Stimulated activated CD4-positive, alpha-beta T cell treated with anti-CD3 and anti-CD28 coated beads, Interleukin-1b, Interleukin-23, amount 100 ng/mL, for 4 hours (primary cell): ENCODE measurements at places on chromosomes 13 and 19.

GRCh38 chr13:71806886-71807285 lies 60.1 kb downstream of the DACH1 start:
- no peak for DNase-seq

DNA sequence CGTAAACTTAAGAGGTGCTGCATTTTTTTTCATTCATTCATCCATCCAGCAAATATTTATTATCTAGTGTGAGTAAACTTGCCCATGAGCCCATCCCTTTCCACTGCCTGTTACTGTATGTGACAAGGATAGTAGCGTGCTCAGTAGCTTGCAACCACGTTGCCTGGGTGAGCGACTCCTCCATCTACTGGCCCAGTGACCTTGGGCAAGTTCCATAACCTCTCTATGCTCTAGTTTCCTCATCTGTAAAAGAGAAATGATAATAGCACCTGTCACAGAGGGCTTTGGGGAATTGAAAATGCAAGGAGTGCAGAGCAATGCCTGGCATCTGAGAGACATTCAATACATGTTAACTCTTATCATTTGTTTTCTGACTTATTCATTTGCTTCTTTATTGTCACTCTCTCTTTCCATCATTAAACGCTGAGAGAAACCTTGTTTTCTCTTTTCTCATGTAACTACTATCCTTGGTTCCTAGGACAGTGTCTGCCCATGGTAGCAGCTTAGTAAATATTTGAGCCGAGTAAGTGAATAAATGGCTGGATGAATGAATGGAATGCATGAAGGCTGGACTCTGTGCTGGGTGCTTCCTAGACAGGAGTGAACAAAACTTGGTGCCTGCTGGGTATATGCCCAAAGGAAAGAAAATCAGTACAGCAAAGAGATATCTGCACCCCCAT lies 19.9 kb downstream of the LRCH1 start:
- DNase-seq = no peak

GRCh38 chr13:43397111-43397510 lies 373.7 kb downstream of the DNAJC15 start:
- no peak for DNase-seq

- DNase-seq = no peak
Observed at GRCh38 chr19:15367439-15367838, 12.1 kb downstream of the AKAP8 start.

DNA sequence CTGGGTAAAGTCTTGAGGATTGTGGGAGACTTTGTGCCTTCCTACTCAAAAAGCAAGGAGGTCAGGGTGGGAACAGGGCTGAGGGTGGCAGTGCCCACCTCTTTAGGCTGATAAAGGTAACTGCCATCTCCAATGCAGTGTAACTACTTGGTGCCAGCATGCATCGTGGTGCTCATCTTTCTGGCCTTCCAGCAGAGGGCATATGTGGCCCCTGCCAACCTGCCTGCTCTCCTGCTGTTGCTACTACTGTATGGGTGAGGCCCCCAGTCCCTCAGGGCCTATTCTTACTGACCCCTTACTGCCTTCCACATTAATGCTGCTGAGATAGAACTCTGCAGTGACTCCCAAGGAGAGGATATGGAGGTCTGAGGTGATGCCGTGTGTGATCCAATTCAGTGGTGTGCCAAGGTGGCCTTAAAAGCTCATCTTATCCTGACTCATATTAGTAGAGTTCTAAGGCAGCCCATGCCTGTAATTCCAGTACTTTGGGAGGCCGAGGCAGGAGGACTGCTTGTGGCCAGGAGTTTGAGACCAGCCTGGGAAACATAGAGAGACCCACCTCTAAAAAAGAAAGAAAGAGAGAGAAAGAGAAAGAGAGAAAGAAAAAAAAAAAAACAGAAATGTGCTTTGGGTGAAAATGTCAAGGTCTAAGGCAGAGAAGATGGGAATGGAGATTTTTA lies 9.7 kb upstream of the ARHGAP45 start:
- DNase-seq = no peak
